ENCODE measurements at places on chromosomes 5 and 9.
A peak's percentile ranks its signal among the peaks of the same experiment; 100 is the strongest.

- no peaks in the 10 kb centered on the region for H3K27me3 ChIP-seq
- H3K4me1 ChIP-seq: no peaks in the 10 kb centered on the region
- H3K4me3 ChIP-seq: no peak overlapping the region
- no peak for DNase-seq
- H3K27ac ChIP-seq: no peak overlapping the region
These were observed 184.0 kb downstream of the ACTL7B start for GRCh38 chr9:108671794-108672193.

GRCh38 chr9:76162086-76162730, 232.0 kb downstream of the RFK start:
- H3K4me3 ChIP-seq: no peak overlapping the region
- H3K4me1 ChIP-seq: no peaks in the 10 kb centered on the region
- no peak for DNase-seq

DNA sequence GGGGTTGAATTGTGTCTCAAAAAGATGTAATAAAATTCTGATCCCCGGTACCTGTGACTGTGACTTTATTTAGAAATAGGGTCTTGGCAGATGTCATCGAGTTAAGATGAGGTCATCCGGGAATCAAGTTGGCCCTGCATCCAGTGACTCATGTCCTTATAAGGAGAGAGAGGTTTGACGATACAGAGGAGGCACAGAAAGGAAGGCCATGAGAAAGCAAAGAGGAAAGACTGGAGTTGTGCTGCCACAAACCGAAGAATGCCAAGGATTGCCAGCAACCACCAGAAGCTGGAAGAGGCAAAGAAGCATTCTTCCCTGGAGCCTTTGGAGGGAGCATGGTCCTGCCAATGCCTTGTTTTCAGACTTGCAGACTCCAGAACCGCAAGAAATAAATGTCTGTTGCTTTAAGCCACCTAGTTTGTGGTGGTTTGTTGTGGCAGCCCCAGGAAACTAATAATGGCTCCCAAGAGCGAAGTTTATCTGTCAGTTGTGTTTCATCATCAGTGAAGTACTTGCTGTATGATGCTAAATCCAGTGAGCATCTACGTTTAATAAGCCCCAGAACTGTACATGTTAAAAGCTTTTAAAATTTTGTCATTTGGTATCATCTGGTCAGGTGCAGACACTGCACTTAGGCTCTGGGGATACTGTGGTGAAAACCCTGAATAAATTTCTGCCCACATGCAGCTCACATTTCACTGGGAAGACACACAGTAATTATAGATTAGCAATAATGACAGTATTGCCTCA, 114.8 kb downstream of the TLE4 start:
- DNase-seq: no peak
- H3K36me3 ChIP-seq: no peaks in the 10 kb centered on the region
- H3K4me3 ChIP-seq: peak overlapping the region; percentile 35

DNA sequence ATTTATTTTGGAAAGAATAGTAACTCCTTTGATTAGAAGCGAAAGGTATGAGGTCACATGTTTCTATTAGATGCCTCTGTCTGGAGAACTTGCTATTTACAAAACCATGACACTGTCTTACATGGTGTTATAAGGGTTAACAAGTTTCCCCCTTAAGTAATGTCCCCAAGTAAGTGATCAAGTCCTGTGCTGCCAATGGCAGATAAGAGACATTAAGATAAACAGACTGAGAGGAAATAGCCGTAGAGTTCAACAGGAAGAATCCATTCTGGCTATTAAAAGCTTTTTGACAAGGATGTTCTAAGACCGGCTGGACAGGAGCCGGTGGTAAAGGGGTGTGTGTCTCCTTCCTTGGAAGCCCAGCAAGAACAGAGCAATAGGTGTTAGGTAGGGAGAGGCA, 257.5 kb downstream of the GADD45G start:
- peaks cover 34% of the 10 kb centered on the region for H3K27me3 ChIP-seq
- DNase-seq: no peak
- H3K36me3 ChIP-seq: no peaks in the 10 kb centered on the region
- H3K27ac ChIP-seq: no peak overlapping the region
- no peaks in the 10 kb centered on the region for H3K4me1 ChIP-seq

- H3K27ac ChIP-seq: no peak overlapping the region
- H3K27me3 ChIP-seq: peaks cover 37% of the 10 kb centered on the region
- no peaks in the 10 kb centered on the region for H3K36me3 ChIP-seq
- no peak overlapping the region for H3K4me3 ChIP-seq
These were observed 56.7 kb upstream of the RAD23B start for GRCh38 chr9:107226421-107226820.

GRCh38 chr9:121371495-121372061, 1.5 kb upstream of the STOM start:
- peaks cover 23% of the 10 kb centered on the region for H3K36me3 ChIP-seq
- no peaks in the 10 kb centered on the region for H3K27me3 ChIP-seq

- H3K36me3 ChIP-seq: peaks cover 7% of the 10 kb centered on the region
- no peak overlapping the region for H3K4me3 ChIP-seq
- H3K27ac ChIP-seq: no peak overlapping the region
- H3K27me3 ChIP-seq: peaks cover 40% of the 10 kb centered on the region
These were observed 183.0 kb downstream of the RGS3 start for GRCh38 chr9:113646491-113646890.

DNA sequence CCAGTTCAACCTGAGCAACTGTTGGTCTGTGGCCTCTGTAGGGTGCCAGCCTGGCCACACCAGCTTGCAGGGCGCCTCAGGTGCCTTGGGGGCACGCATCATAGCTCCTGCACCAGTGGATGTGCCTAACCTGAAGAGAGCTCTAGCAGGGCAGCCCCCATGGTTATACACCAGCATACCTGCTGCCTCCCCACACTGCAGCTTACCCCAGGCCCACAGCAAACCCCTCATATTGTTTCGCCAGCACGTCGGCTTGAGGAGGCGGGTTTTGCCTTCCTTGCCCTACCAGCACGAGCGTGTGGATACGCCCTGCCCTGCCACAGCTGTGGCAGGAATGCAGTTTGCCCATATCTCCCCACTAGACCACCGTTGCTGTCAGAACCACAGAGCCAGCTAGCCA, 435.9 kb downstream of the SLCO4C1 start:
- H3K4me1 ChIP-seq: no peaks in the 10 kb centered on the region
- no peaks in the 10 kb centered on the region for H3K27me3 ChIP-seq
- no peak overlapping the region for H3K4me3 ChIP-seq
- H3K27ac ChIP-seq: no peak overlapping the region

DNA sequence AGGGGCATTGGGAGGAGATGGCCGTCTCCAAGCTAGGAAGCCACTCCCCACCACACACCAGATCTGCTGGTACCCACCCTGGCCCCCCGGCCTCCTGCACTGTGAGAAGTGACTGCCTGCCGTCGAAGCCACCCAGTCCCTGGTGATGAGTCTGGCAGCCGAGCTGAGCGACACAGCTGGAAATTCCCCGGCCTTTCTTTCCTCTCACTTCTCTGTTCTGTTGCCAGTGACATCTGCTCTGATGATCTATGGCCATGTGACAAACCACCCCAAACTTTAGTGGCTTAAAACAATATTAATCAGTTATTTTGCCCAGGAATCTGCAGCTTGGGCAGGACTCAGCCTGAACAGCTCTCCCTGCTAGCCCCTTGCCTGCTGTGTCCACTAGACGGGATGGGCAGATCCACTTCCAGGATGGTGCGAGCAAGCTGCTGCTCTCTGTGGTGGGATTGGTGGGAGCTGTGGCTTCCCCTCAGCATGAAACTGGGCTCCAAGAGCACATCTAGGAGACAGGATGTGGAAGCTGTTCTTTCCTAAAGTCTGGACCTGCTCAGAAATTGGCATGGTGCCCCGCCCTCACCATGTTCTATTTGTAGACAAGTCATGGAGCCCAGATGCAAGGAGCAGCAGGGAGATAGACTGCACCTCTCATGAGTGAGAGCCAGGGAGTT, 211.2 kb downstream of the GADD45G start:
- H3K4me3 ChIP-seq: no peak overlapping the region
- H3K4me1 ChIP-seq: no peaks in the 10 kb centered on the region
- no peak for DNase-seq
- H3K27me3 ChIP-seq: peaks cover 43% of the 10 kb centered on the region

DNA sequence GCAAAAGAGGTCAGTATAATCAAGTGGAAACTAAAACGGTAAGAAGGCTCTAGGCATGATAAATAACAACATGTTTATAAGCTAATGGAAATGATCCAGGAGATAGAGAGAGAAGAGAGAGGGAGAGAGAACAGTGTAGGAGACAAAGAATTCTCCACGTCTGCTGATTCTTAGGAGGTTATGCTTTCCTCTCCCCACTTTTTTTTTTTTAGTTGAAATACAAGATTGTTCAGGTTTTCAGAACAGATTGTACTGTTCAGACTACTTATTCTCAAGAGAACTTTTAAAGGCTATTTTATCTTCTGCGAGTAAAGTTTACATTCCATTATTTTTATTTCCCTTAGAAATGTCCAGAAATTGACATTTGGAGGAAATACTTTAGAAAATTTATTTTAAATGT, 4.0 kb downstream of the CCDC192 start:
- H3K36me3 ChIP-seq: no peaks in the 10 kb centered on the region
- no peak overlapping the region for H3K4me3 ChIP-seq
- DNase-seq: no peak
- peaks cover 2% of the 10 kb centered on the region for H3K4me1 ChIP-seq

- DNase-seq: peak; percentile 54
- no peaks in the 10 kb centered on the region for H3K27me3 ChIP-seq
- peak within 1 kb of the TSS; percentile 81 for H3K4me3 ChIP-seq
- H3K36me3 ChIP-seq: peaks cover 32% of the 10 kb centered on the region
- H3K4me1 ChIP-seq: peaks cover 7% of the 10 kb centered on the region
- H3K27ac ChIP-seq: peak within 1 kb of the TSS; percentile 84
These were observed at the start of gene ABCA1 for GRCh38 chr9:104927912-104928740. Gene ABCA1, minus strand, starts transcription at chr9:104928155. Its CDS starts 24,476 bp downstream, at chr9:104903679.

DNA sequence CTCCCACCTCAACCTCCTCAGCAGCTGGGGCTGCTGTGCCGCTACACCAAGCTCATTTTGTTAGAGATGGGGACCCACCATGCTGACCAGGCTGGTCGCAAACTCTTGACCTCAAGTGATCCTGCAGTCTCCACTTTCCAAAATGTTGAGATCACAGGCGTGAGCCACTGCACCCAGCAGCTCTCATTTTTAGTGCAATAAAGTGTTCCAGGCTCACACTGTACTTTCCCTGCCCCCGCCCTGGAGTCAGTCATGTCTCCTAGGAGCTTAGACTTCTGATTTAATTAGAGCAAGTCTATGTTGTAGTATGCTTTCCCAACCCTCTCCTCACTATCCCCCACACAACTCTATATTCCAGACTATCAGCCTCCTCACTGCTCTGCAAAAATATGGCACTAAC, 238.0 kb upstream of the ACTBL2 start:
- DNase-seq: no peak
- H3K4me3 ChIP-seq: no peak overlapping the region
- no peaks in the 10 kb centered on the region for H3K36me3 ChIP-seq
- no peak overlapping the region for H3K27ac ChIP-seq

DNA sequence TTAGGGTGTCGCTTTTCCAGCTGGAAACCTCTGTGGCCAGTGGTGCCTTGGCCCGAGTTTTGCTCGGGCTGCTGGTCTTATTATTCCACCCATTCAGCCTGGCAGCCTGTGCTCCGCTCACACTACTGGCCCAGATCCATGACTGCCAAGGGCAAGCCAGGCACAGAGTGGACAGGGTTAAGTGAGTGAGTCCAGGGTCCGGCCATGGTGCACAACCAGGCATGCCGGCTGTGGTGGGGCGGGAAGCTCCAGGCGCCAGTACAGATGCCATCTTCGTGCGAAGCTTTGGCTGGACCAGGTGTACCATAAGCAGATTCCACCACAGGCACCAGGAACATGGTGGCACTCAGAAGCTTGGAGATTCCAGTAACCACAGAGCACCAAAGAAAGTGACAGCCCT, 580.2 kb upstream of the FAM174A start:
- DNase-seq: no peak
- H3K27ac ChIP-seq: no peak overlapping the region
- no peaks in the 10 kb centered on the region for H3K4me1 ChIP-seq
- no peaks in the 10 kb centered on the region for H3K27me3 ChIP-seq
- no peak overlapping the region for H3K4me3 ChIP-seq
- H3K36me3 ChIP-seq: no peaks in the 10 kb centered on the region

GRCh38 chr9:37908698-37909186, 4.8 kb upstream of the SLC25A51 start:
- peaks cover 15% of the 10 kb centered on the region for H3K4me1 ChIP-seq
- H3K4me3 ChIP-seq: no peak overlapping the region
- H3K27me3 ChIP-seq: no peaks in the 10 kb centered on the region
- peaks cover 8% of the 10 kb centered on the region for H3K36me3 ChIP-seq
- no peak for DNase-seq

- peak overlapping the region; percentile 75 for H3K27ac ChIP-seq
- no peaks in the 10 kb centered on the region for H3K27me3 ChIP-seq
- H3K4me1 ChIP-seq: no peaks in the 10 kb centered on the region
- no peak overlapping the region for H3K4me3 ChIP-seq
- DNase-seq: no peak
These were observed 29.6 kb downstream of the ERAP2 start for GRCh38 chr5:96905864-96906263.

DNA sequence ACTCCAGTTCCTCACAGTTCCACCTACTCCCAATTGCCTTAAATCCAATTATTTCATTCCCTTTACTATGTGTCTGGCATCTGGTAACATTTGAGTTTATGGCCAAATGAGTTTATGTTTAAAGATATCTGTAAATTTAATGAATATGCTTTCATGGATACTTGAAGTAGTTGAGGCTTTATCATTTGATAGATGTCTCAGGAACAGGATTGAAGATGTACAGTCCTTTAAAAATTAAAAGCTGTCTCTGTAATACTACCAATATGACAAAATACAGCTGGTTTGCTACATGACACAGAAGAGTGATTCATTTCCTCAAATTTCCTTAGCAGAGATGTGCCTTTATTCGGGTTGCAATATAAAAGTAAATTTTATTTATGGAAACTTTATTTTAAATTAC, 2326.0 kb upstream of the ACO1 start:
- DNase-seq: no peak
- no peaks in the 10 kb centered on the region for H3K36me3 ChIP-seq
- H3K27ac ChIP-seq: no peak overlapping the region
- H3K4me3 ChIP-seq: no peak overlapping the region
- no peaks in the 10 kb centered on the region for H3K4me1 ChIP-seq

DNA sequence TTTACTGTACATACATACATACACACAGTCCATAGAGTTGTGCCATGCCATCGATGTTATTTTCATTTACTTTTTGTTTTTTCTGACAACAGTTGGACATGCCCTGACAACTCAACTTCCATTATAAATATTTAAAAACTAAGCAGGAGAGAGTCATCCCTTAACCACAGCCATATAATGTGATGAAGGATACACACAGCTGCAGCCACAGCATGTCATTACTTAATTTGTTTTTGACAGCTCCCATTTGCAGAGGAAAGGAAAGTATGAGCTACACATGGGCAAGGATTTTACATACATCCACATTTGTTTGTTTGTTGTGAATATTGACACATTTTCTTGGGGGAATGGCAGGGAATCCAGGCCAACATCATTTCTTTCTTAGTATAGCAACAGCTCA, 91.5 kb upstream of the TUT7 start:
- H3K27ac ChIP-seq: no peak overlapping the region
- H3K4me3 ChIP-seq: no peak overlapping the region
- no peak for DNase-seq
- H3K36me3 ChIP-seq: peaks cover 4% of the 10 kb centered on the region
- no peaks in the 10 kb centered on the region for H3K4me1 ChIP-seq

- peak; percentile 50 for DNase-seq
- H3K4me3 ChIP-seq: no peak overlapping the region
- H3K27ac ChIP-seq: no peak overlapping the region
- H3K36me3 ChIP-seq: no peaks in the 10 kb centered on the region
- peaks cover 66% of the 10 kb centered on the region for H3K27me3 ChIP-seq
These were observed 10.9 kb upstream of the GADD45G start for GRCh38 chr9:89593727-89594427.

- no peak overlapping the region for H3K4me3 ChIP-seq
- H3K36me3 ChIP-seq: peaks cover 3% of the 10 kb centered on the region
- no peak overlapping the region for H3K27ac ChIP-seq
- no peaks in the 10 kb centered on the region for H3K4me1 ChIP-seq
- no peaks in the 10 kb centered on the region for H3K27me3 ChIP-seq
These were observed 312.0 kb downstream of the CHSY3 start for GRCh38 chr5:130216286-130216685.

Measured in effector memory CD8-positive, alpha-beta T cell (primary cell).